ENCODE measurements at places on chromosomes 3 and 15.
A peak's percentile ranks its signal among the peaks of the same experiment; 100 is the strongest.

- DNase-seq: peak; percentile 10
Measured at GRCh38 chr3:106534206-106534605, 665.4 kb upstream of the CBLB start.

- no peak for DNase-seq
Measured at GRCh38 chr3:195182470-195182795, 88.5 kb downstream of the XXYLT1 start.

DNA sequence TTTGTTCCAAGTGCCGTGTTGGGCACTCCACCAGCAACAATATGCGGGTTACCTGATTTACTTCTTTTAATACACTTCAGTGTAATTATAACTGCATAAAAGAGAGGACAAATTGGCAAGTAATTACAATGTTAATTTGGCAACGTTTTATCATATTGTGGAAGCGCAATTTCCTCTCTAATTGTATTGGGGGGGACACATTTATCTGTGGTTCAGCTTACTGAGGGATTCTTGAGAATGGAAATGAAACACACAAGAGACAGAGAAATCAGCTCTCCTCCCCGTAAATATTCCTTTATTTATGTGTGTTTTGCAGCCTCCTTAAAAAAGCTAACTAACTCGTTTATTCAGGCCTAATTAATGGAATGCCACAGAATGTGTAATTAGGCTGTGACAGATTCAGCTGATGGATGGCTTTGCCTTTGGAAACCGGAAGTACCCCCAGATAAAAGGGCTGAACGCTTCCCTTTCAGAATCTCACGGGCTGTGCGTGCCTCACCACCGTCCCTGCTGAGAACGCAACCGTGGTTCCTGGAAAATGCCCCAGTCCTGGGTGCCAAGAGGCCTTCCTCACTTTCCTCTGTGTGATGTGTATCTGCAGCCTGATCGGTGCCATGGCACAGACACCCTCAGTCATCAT lies 247.1 kb upstream of the ST8SIA2 start:
- DNase-seq: no peak

DNA sequence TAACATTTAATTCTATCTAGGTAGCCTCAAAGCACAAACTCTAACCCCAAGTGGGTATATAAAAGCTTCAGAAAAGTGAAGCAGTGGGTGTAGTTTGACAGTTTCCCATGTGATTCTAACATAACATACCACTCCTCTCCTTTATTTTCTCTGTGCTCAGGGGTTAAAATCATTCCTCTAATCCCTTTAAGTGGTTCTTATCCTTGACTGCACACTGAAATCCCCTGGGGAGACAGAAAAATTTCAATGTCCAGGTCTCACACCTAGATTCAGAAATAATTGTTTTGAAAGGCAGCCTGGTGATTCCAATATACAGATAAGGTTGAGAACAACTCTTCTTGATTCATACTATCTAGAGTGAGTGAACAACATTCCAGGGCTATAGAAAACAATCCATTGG lies 986.4 kb downstream of the ROBO1 start:
- no peak for DNase-seq

DNA sequence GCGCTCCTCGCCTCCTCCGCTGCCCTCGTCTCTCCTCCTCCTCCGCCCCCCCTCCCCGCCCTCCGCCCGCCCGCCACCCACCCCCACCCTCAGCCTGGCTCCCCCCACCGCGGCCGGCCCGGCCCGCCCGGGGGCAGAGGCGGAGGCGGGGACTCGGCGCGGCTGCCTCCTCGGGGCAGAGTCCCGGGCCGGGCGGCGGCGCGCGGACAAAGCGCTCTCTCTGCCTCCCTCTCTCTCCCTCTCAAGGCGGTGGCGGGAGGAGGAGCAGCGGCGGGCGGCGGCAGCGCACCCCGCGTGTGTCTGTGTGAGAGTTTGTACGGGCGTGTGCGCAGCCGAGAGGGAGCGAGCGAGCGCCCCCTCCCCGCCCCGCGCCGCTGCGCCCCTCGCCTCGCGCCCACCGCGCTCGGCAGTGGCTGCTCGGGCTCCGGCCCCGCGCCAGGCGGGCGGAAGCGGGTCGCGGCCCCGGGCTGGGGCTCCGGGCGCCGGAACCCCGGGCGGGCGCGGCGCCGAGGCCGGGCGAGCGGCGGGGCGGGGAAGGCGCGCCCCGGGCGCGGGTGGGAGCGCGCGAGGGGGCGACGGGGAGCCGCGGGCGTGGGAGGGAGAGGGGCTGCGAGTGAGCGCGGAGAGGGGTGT lies at the start of gene IGF2BP2:
Gene IGF2BP2 (minus strand): TSS at position 37 of the 633 bp plus-strand sequence. CDS start 82 bp downstream, outside the sequence.
- peak; percentile 20 for DNase-seq

DNA sequence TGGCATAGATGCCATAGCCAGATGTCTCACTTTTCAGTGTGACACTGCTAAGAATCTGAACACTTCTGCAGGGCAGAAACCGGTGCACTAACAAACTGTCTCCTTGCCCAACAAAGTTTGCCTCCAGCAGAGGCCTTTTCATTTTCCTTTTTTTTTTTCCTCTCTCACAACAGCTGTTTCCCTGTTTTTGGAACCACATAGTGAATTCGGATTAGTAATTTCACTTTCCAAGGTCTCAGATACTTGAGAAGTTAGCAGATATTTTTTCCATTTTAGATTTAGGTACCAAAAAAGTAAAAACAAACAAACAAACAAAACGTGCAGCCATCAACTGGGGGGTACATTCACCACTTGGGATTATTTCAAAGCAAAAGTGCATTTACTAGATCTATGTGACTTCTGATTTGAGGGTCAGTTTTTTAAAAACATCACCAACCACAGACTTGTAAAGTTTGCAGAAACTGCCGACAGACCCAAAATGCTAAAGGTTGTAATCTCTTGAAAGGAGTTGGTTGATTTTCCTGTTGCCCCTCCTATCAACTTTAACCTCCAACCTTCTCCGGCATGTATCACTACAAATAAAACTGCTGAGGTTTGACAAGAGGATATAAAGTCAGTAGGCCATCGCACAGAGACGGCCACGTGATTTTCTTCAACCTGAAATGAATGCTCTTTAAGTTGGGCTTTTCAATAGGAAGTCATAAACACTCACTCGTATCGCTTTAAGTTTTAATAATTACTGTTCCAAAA lies 169.1 kb downstream of the CDIN1 start:
- DNase-seq: no peak

DNA sequence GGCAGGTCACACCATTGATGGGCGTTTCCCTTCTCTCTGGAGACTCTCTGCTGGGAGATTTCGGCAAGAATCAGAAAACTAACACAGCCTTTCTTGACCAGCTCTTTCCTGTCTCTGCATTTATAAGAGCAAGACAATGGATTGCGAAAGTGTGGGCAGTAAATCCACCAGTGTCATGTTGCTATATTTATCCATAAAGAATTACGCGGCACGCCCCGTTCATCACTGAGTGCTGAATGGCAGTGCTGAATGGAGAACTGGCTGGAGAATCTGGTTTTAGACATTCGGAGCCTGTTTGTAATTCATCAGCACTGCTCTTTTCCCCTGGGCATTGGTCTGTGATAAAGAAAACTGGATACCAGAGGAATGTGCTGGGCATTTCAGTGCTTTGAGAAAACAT lies 2.0 kb upstream of the CEMIP start:
- DNase-seq: no peak

DNA sequence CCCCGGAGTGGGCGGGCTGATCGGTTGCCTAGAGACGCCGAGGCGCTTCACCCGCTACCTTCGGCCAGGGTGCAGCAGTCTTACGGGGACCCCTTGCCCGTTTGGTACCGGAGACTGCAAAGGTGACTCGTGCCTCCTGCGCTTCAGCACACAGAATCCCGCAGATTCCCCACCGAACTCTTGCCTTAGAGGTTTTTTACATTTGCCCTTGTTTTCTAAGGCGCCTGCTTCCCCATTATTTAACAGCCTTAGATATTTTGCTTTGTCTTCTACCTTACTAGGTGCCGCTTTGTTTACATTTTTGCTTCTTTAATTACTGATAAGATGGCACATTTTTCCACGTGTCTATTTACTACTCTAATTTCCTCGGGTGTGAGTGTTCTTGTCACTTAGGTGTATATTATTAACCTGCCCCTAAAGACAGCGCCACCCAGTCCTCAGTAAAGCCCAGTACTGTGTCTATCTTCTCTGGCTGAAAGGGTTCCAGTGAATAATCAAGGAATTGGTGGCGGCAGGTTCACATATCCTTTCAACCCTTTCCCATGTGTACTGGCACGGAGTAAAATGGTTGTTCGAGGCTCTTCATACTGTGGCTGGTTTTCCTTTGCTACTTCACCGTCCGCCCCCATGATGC lies 573 bp upstream of the CEP152 start:
- no peak for DNase-seq

DNA sequence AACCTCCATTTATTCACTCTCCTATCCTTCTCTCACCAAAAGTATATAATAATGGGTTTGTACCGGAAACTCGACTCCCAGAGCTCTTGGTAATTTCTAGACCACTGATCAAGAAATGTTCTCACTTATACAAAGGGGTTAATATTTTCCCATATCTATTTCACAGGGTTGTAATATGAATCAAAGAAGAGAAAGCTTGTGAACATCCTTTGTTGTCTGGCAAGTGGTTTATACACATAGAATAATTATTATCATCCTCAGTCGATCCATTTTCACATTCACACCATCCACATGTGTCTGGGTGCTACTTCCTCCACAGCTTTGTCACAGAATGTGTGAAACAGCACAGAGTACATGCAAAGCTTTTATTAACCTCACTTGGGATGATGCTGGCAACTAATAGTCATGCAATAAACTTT lies 29.9 kb upstream of the STT3B start:
- no peak for DNase-seq

GRCh38 chr3:9292516-9292915 lies 43.1 kb upstream of the SRGAP3 start:
- DNase-seq: no peak

- no peak for DNase-seq
Measured at GRCh38 chr3:102390171-102390864, 44.5 kb upstream of the ZPLD1 start.

- no peak for DNase-seq
Measured at GRCh38 chr3:31230425-31231223, 302.1 kb upstream of the STT3B start.

GRCh38 chr3:171135549-171135948 lies 109.0 kb upstream of the SLC2A2 start:
- no peak for DNase-seq

DNA sequence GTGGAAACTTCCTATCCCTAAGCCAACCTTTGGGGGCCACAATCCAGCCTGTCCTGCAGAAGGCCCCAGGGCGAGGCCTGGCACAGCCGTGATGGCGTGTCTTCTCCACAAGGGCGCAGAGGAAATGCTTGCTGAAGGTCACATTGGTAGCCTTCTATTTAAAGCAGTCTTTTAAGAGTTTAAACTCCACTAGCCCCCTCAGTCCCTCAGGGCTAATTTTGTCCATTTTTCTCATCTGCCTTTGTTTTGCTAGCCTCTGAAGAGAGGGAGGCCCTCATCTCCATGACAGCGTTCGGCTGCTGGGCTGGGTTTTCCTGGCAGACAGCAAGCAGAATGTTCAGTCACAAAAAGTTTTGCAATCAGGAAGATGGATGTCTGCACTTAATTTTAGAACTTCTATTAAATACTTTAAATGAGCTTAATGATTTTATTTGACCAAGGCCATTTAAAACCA lies 40.8 kb downstream of the RARB start:
- DNase-seq: no peak

DNA sequence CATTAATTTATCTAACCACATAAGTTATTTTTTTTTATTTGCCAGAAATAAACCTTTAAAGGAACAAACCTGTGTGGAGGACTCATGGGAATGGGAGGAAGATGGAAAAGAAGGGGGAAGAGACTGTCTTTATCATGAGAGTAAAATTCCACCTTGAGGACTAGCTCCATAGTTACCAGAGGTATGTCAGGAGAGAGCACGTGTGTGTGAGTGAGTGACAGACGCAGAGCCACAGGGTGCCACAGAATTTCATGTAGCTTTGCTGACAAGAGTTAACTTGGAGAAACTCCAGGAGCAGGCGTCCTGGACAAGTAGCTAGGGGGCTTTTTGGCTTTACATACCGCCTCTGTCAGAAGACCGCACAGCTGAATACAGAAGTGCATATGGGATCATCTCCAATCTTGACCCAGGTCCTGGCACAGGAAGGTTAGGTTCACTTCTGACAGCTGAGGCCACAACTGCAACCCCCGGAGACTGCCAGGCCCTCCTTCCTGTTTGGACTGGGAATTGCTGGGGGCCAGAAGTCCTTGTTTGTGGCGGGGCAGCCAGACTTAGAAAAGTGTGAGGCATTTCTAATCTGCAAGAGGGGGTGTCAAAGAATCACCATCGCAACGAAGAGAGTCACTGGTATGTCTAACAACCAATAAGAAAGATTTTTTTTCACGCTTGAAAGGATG lies 197.8 kb upstream of the TPM1 start:
- DNase-seq: no peak

- no peak for DNase-seq
Measured at GRCh38 chr3:13072600-13073325, 466 bp downstream of the IQSEC1 start.

GRCh38 chr15:34494084-34494399 lies 56.4 kb upstream of the GOLGA8A start:
- no peak for DNase-seq

- DNase-seq: no peak
Measured at GRCh38 chr15:80946576-80946975, 43.0 kb downstream of the MESD start.

- DNase-seq: no peak
Measured at GRCh38 chr3:102521246-102521645, 86.4 kb downstream of the ZPLD1 start.

DNA sequence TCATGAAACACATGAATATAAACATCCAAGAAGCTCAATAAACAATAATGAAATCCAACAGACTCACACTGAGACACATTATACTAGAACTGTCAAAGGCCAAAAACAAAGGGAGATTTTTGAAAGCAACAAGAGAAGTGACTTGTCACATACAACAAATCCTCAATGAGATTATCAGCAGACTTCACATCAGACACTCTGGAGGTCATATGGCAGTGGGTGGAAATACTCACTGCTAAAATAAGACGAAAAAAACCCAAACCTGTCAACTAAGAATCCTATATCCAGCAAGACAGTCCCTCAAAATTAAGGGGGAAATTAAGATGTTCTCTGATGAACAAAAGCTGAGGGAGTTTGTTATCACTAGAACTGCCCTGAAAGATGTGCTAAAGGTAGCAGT lies 125.4 kb upstream of the MELTF start:
- DNase-seq: no peak

GRCh38 chr15:91118817-91119590 lies 18.9 kb downstream of the SV2B start:
- no peak for DNase-seq

- no peak for DNase-seq
Measured at GRCh38 chr3:9098716-9099675, 135.7 kb upstream of the RAD18 start.

GRCh38 chr15:44265757-44266156 lies 22.8 kb upstream of the GOLM2 start:
- DNase-seq: no peak

DNA sequence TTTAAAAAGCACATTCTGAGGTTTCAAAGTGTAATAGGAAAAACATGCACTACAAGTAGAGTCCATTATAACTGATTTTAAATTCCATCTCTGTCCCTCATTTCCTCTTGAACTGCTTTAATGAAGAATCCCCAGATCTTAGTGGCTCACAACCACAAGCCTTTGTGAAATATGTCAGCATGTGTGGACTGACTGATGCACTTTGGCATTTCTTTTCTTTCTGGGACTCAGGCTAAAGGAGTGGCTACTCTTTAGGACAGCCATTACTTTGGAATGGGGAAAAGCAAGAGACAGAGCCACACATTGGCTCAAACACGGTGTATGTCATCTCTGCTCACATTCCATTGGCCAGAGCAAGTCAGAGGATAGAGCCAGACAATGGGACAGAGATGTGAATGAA lies 139.6 kb downstream of the GRM7 start:
- DNase-seq: no peak

- no peak for DNase-seq
Measured at GRCh38 chr3:158766364-158766763, 34.1 kb upstream of the RARRES1 start.

- no peak for DNase-seq
Measured at GRCh38 chr3:30615615-30616346, 9.4 kb downstream of the TGFBR2 start.

Data from stimulated activated CD4-positive, alpha-beta T cell treated with anti-CD3 and anti-CD28 coated beads, Interleukin-1b, Interleukin-23, amount 100 ng/mL, for 1 hour (primary cell).